ENCODE measurements at places on chromosomes 3 and 15.

GRCh38 chr3:126671521-126671920, 16.6 kb upstream of the TXNRD3 start:
- no peak for DNase-seq

GRCh38 chr15:76994971-76995945, at the start of gene PSTPIP1:
PSTPIP1 (plus strand) TSS chr15:76995126; CDS start chr15:76995574, 448 bp downstream.
- DNase-seq: peak; percentile 48

- DNase-seq: no peak
These were observed 235.0 kb downstream of the OCA2 start for GRCh38 chr15:27864086-27864485.

- no peak for DNase-seq
These were observed 1.1 kb downstream of the CHD2 start for GRCh38 chr15:92901072-92901761.

GRCh38 chr15:100249096-100249815, 92.5 kb downstream of the ADAMTS17 start:
- DNase-seq: no peak

DNA sequence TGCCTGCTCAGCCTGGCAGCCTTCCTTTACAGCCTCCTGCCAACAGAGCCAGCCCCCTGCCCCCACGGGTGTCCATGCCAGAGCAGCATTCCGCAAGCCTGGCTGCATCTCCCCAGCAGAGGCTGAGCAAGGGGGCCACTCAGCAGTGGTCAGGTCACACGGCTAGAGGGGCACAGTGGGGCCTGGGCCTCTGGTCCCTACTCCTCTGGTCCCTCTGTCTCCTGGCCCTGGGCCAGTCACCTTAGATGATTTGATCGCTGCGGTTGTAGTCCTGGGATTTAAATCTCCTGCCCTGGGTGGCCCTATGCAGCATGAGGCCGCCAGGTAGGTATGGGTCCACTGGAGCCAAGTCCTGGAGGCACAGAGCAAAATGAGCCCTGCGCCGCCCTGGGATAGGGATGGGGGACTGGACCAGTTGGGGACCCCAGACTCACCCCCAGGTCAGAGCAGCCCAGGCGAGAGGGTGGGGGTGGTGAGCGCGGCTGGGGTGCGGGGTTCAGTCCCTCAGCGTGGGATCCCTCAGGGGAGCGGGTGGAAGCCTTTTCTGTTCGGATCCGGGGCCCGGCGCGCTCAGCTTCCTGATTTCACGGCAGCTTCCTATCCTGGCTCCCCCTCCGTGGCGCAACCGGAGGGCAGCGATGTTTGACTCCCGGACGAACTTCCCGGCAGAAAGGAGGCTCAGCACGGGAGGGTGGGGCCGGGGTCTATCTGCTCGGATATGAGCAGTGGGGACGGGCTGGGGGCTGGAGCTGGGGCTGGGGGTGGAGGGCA, at the start of gene ZBTB47:
ZBTB47 (plus strand) TSS at position 138 of the 771 bp plus-strand sequence. CDS start 4,659 bp downstream, outside the sequence.
- no peak for DNase-seq

DNA sequence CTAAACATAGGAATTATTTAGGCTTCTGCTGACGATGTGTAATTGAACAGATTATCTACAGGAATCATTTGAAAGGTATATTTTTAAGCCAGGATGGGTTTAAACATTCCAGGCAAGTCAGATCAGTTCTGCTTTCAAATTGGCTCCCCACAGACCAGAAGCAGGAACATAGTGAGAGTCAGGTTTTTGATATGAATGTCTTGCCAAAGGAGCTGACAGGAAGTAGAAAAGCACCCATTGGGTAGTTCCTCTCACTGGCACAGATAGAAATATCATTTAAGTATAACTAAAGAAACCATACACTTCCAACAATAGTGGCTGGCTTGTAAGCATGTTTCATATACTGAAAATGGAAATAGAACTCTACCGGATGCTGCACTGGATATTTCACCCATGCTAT, 95.2 kb downstream of the CLDN1 start:
- no peak for DNase-seq

DNA sequence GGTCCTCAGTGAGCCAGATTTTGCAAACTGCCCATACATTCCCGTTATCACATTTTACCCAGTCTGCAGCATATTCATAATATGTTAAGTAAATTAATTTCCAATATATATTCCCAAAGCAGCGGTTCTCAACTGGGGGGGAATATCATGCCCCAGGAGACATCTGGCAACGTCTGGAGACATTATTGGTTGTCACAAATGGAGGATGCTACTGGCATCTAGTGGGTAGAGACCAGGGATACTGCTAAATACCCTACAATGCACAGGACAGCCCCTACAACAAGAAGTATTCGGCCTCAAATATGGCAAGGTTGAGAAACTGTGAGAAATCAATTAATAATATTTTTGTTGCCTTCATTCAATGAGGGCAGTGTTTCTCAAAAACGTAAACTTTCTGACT, 280.3 kb downstream of the MAGI1 start:
- DNase-seq: no peak

DNA sequence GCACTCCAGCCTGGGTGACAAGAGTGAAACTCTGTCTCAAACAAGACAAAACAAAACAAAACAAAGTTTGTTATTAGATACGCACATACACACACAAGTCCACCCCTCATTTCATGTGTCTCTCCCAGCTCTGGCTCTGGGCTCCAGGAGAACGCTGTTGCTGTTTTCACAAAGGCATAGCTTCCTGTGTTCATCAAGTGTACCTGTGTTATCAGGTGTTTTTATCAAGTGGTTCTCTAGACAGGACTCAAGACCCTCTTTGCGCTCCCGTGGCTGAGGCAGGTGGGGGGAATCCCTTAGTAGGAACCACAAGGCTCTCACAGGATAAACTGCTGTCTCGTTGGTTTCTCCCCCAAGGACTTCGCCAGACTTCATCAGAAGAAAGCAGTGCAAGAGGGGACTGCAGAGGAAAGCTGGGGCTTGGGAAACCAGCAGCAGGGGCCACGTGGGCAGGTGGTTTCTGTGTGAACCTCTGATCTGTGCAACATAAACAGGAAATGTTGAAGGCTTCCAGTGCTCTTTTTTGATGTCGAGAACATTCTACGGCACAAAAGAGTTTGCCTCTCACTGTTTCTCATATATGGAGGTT, 6.9 kb upstream of the PPP1R2 start:
- DNase-seq: peak; percentile 93

- no peak for DNase-seq
These were observed 63.1 kb upstream of the GOLGA6B start for GRCh38 chr15:72591361-72591760.
